ENCODE measurements at places on chromosomes 2 and 18. TPM values are rescaled to one million over a fixed set of nuclear protein-coding genes. Genes with fewer than 3 reads are reported as not detected.
A peak's percentile ranks its signal among the peaks of the same experiment; 100 is the strongest.

DNAJC5G gene
- total RNA-seq = not detected

CROCC2 gene
- under 0.01 TPM for total RNA-seq

GNAL gene
- 2.1 TPM for total RNA-seq

GPAT2 gene
- 2.0 TPM for total RNA-seq

DUSP2 gene
- total RNA-seq = 6.0 TPM

HOXD9 gene
- 1.6 TPM for total RNA-seq

KCNG2 gene
- not detected for total RNA-seq

GRCh38 chr2:10331027-10331701 lies 28.5 kb downstream of the HPCAL1 start:
- H3K4me3 ChIP-seq = no peak overlapping the region
- H3K4me1 ChIP-seq = peaks cover 66% of the 10 kb centered on the region
- DNase-seq = no peak
- no peak overlapping the region for H3K27ac ChIP-seq
- no peaks in the 10 kb centered on the region for H3K27me3 ChIP-seq

- no peak for DNase-seq
- no peaks in the 10 kb centered on the region for H3K4me1 ChIP-seq
- no peak overlapping the region for H3K27ac ChIP-seq
- H3K4me3 ChIP-seq = no peak overlapping the region
- no peaks in the 10 kb centered on the region for H3K36me3 ChIP-seq
These were observed 102.5 kb downstream of the FAM210A start for GRCh38 chr18:13623871-13624270.

DNA sequence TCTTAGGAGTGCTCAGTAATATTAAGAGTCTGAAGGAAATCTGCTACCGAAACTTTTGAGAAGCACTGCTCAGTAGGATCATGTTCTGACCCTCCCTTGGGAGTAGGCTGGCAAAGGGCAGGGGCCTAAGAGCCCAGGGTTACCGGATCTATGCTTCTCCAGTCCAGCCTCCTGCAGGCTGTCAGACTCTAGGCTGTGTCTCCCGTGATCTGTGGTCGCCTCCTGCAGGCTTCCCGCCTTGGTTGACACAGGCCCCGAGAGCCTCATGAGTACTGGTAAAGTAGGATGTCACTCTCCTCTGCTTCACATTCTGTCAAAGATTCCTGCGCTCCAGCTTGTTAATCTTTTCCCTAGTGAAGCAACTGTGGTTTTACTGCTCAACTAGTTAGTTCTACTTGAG lies 647.8 kb upstream of the RAB6C start:
- H3K4me1 ChIP-seq = no peaks in the 10 kb centered on the region
- H3K27ac ChIP-seq = no peak overlapping the region
- H3K27me3 ChIP-seq = no peaks in the 10 kb centered on the region

DNA sequence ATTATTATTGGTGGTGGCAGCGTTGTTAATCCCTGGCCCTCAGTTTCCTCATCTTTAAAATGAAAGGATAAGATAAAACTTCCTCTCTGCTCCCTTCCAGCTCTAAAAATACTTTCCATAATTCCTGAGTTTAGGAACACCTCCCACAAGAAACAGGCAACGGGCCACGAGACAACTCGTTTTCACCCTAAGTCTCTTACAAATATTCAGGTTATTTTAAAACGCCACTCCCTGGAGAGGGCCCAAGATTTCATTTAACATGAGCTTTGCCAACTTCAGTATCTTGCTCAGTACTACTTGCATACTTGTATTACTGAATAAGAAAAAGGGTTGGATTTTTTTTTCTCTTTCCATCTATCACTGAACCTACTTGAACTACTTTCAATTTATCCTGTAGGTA lies 611.1 kb upstream of the FANCL start:
- DNase-seq = no peak
- no peak overlapping the region for H3K4me3 ChIP-seq
- no peaks in the 10 kb centered on the region for H3K4me1 ChIP-seq
- H3K36me3 ChIP-seq = no peaks in the 10 kb centered on the region
- H3K27ac ChIP-seq = no peak overlapping the region

- no peaks in the 10 kb centered on the region for H3K27me3 ChIP-seq
- peak; percentile 64 for DNase-seq
- no peaks in the 10 kb centered on the region for H3K36me3 ChIP-seq
- no peak within 1 kb of the TSS for H3K27ac ChIP-seq
- H3K4me1 ChIP-seq = peaks cover 10% of the 10 kb centered on the region
These were observed at the start of gene CNTNAP5 for GRCh38 chr2:124025171-124025580. CNTNAP5 (plus strand) TSS chr2:124025287; CDS start chr2:124025651, 364 bp downstream.

DNA sequence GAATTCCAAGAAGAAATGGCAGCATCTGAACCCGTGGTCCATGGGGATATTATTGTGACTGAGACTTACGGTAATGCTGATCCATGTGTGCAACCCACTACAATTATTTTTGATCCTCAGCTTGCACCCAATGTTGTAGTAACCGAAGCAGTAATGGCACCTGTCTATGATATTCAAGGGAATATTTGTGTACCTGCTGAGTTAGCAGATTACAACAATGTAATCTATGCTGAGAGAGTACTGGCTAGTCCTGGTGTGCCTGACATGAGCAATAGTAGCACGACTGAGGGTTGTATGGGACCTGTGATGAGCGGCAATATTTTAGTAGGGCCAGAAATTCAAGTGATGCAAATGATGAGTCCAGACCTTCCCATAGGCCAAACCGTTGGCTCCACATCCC lies 34.4 kb upstream of the DSG3 start:
- no peak overlapping the region for H3K4me3 ChIP-seq
- H3K27me3 ChIP-seq = no peaks in the 10 kb centered on the region
- no peaks in the 10 kb centered on the region for H3K4me1 ChIP-seq
- H3K36me3 ChIP-seq = no peaks in the 10 kb centered on the region

GRCh38 chr2:32008805-32009515 lies 1.8 kb downstream of the MEMO1 start:
- no peaks in the 10 kb centered on the region for H3K36me3 ChIP-seq
- peaks cover 38% of the 10 kb centered on the region for H3K4me1 ChIP-seq
- no peaks in the 10 kb centered on the region for H3K27me3 ChIP-seq
- DNase-seq = peak; percentile 39
- H3K4me3 ChIP-seq = peak overlapping the region; percentile 79

- H3K36me3 ChIP-seq = no peaks in the 10 kb centered on the region
- H3K27ac ChIP-seq = no peak overlapping the region
- H3K4me1 ChIP-seq = no peaks in the 10 kb centered on the region
- DNase-seq = no peak
These were observed 1723.5 kb upstream of the LRRTM1 start for GRCh38 chr2:82027921-82028615.

DNA sequence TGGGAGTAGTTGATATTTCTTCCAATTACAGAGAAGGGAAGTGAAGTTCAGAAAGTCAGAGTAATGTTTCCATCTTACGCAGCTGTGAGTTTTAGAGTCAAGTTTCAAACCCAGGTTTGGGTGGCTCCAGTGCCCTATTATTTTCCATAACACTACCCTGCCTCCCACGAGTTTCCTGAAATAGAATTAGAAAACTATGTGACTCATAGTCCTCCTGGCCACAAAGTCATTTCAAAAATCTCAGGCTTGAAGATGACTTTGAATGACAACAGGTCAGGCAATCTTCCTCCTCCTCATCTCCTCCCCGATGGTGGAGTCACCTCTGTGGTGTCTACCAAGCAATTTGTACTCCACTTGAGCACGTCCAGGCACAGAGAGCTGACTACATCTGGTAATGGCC lies 212.3 kb upstream of the TRIB2 start:
- H3K27ac ChIP-seq = no peak overlapping the region
- no peak for DNase-seq
- H3K4me1 ChIP-seq = no peaks in the 10 kb centered on the region
- H3K36me3 ChIP-seq = no peaks in the 10 kb centered on the region
- H3K4me3 ChIP-seq = no peak overlapping the region
- no peaks in the 10 kb centered on the region for H3K27me3 ChIP-seq

GRCh38 chr2:134507697-134508096 lies 211.1 kb downstream of the TMEM163 start:
- H3K4me3 ChIP-seq = no peak overlapping the region
- no peaks in the 10 kb centered on the region for H3K27me3 ChIP-seq

DNA sequence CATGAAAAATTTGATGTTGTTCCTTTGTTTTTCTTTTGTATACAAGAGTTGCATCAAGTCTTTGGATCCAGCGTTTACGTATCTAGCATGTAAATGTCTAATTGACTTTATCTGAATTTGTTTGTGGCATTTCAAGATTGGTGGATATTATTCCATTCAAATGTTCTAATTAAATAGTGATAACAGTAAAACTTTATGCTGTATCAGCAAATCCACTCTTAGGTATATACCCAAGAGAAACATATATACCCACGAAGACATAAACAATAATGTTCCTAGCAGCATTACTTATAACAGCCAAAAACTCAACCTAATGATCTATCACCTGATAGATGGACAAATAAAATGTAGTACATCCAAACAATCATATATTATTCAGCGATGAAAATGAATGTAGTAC lies 579.4 kb upstream of the LRATD1 start:
- no peaks in the 10 kb centered on the region for H3K27me3 ChIP-seq
- DNase-seq = no peak
- H3K36me3 ChIP-seq = no peaks in the 10 kb centered on the region
- H3K27ac ChIP-seq = no peak overlapping the region

Data from body of pancreas (tissue), 4 donors.